NCI-H1417 treated with DMSO at 0.1 percent for 48 hours (cell line): ENCODE measurements at places on chromosomes 5 and 9.

DNA sequence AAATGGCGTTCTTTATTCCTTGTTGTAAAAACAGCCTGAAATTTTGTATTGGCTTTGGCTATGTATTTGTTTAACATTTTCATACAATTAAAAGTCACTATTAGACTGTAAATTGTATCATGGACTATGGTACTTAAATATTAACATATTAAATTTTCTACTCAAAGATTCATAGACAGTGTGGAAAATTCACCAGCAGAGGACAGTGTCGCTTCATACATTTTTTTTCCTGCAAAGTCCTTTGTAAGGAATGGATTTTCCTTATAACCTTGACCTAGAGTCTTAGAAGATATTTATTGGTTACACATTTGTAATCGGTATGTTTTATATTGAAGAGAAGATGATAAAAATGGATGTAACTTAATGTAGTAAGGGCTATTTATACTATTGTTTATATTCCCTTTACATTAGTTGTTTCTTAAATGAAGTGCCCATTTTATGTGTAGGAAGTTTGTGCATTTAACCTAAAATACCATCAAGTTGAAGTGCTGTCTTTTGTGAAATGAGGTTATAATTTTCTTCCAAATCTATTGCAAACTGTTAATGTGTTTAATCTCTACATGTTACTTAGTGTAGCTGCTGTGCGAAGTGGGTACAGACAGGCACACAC, 150.1 kb downstream of the KDM4C start:
- DNase-seq, result no peak

GRCh38 chr9:6904371-6904770, 146.6 kb downstream of the KDM4C start:
- no peak for DNase-seq

DNA sequence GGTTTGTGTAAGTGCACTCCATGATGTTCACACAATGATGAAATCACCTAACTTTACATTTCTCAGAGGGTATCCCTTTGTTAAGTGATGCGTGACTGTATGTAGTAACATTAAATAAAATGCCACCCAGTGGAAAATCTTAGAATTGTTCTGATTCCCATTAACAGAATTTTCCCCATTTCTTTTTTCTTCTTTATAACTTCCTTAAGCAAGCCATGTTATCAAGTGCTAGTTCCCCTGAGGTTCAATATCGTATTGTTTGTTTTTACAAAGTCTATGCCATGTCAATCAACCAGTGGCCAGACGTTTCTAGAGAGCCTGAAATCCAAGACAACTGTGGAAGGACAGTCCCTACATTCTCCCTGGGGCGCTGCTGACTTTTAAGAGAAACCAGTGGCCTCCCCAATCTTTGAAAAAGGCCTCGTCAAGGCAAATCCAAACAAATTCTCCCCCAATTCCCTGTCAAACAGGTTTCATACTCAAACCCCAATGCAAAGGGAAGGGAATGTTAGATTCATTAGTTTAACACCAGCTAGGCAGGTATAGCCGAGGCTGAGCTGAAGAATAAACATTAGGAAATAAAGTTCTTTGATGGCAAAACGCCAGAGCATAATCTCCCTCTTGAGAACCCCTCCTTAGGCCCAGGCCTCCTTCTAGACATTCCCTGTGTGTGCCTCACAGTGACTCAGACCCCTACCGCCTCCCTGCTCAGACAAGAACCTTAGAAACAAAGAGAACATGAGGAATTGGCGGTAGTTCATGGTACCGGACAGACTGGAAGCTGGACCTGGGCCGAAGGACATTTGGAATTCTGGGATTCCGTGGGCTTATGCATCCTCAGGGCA, 198.7 kb downstream of the GNA14 start:
- no peak for DNase-seq

GRCh38 chr5:41240985-41241384, 27.7 kb upstream of the C6 start:
- DNase-seq, result no peak

GRCh38 chr9:33388110-33388994, 14.0 kb downstream of the AQP7 start:
- DNase-seq, result no peak

GRCh38 chr5:11248966-11249365, 487.9 kb upstream of the DAP start:
- DNase-seq, result no peak

DNA sequence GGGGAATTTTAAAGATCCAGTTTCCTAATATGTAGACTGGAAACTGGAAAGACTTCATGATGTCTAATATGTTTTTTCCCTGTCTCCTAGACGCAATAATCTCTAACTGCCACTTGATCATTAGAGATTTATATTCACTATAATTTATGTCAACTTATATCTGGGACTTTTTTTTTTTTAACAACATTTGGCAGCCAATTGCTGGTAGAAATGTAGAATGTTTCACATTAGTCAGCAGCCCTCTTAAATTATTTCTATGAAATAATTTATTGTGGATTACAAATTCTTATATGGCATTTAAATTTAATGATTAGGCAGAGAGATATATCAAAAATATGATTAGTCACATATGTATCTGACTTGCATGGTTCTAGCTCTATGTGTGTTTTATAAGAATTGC, 48.2 kb downstream of the TMEM174 start:
- DNase-seq, result no peak

- DNase-seq, result no peak
Measured at GRCh38 chr5:65326922-65327321, 154.8 kb downstream of the ADAMTS6 start.

GRCh38 chr9:95626341-95626740, 109.6 kb upstream of the PTCH1 start:
- no peak for DNase-seq

GRCh38 chr5:112064271-112064701, 307.3 kb upstream of the NREP start:
- DNase-seq, result no peak

DNA sequence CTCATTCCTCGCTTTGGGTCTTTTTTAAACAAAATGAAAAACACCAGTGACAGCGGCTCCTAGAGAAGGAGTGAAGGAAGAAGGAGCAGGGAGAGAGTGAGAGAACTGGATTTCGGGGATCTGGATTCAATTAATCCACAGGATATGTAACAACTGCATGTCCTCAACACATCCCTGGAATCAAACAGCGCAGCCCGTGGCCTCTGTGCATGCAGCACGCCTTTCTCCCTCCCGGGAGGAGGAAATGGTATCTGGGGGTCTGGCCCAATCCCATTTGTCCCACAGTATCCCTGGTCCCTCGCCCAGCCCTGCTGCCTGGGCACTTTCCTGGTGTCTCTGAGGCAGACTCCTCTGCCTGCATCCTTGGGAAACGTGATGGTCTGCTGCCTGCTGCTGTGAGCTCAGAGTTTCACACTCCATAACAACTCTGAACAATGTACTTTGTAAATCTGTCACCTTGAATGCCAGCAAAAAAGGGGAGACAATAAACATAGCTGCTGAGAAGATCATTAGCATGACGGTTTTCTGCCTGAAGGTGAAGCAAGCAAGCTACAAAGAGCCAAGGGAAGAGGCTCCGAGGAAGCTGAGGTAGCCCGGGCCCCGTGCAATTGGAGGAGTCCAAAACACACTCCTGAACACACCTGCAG, 56.1 kb downstream of the PTCH1 start:
- no peak for DNase-seq

- DNase-seq, result no peak
Measured at GRCh38 chr9:35564658-35565061, 40.4 kb upstream of the TESK1 start.

- DNase-seq, result no peak
Measured at GRCh38 chr5:141793403-141793802, 84.8 kb downstream of the PCDH1 start.

DNA sequence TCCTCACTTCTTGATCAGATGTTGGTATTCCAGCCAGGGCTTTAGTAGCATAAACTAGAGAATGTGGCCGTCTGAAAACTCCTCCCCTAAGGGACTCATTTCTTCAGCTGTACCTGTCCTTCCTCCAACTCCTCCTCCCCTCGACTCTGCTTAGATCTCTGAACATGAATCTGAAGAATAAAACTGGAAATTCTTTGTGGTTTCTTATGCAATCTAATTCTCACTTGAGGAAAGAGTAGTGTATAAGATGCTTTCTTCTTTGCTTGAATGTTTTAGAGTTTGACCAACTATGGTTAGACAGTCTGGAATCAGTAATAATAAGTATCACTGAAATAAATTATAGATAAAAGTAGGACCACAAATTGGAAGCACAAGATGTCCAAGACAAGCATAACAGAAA, 128.5 kb downstream of the LRRC70 start:
- no peak for DNase-seq

GRCh38 chr5:112479418-112479817, 60.3 kb upstream of the EPB41L4A start:
- DNase-seq, result no peak

DNA sequence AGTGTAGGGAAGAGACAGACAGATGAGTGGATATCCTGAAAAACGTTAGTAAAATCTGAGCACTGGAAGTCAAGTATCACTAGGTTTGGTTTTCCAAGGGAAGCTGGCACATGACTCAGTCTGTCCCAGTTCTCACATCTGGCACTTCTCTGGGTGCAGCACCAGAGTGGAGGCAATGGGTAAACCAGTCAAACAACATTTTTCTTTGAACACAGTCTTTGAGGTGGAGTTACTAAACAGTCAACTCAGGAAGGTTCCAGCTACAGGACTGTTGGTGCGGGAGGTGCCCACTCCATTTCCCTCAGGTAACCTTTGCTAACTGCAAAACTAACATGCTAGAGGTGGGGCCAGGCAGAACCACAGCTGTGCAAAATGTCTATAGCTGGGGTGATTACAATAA, 301.4 kb upstream of the RFX3 start:
- no peak for DNase-seq

DNA sequence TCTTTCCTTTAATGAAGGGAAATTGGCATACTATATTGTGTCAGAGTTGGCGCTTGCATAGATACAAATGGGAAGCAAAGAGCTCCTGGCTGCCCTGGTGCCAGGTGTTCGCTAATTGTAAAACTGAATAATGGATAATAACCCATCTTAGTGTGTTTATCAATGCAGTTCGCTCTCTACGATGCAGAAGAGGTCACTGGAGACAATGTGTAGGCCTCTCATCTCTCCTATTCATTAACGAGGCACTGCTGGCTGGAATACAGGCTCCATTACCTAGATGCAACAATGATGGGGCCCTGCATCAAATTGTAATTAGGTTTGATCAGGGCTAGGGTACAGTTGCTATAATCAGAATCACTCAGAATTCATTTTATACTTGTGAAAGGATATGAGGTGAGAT, 171.0 kb downstream of the RMI1 start:
- DNase-seq, result peak; percentile 82

- no peak for DNase-seq
Measured at GRCh38 chr5:17314907-17315471, 97.6 kb downstream of the BASP1 start.

GRCh38 chr9:124322618-124323432, 65.1 kb downstream of the NEK6 start:
- no peak for DNase-seq

- no peak for DNase-seq
Measured at GRCh38 chr5:60230456-60230855, 336.9 kb upstream of the PDE4D start.

DNA sequence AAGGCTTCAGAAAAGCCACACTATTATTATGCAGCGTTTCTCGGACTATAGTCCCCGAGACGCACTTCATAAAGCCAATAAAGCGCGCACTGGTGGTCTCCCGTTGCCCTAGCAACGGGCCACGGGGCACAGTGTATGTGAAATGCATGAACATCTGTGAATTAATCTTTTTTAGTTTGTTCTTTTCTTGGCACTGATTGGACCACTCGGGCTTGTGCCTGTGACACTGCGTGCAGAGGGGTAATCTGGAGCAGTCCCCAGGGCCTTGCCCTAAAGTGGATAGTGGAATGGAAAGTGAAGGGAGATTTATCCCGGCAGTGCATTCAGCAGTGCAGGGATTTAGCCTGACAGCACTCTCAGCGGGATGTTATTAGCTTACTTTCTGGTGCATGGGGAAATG, 92.1 kb downstream of the TLE4 start:
- DNase-seq, result no peak

- DNase-seq, result peak; percentile 40
Measured at GRCh38 chr5:109721741-109722140, 32.0 kb downstream of the MAN2A1 start.

- no peak for DNase-seq
Measured at GRCh38 chr9:94140791-94141790, 56.8 kb downstream of the PTPDC1 start.

- DNase-seq, result no peak
Measured at GRCh38 chr5:125720348-125720685, 702.9 kb upstream of the GRAMD2B start.

- DNase-seq, result no peak
Measured at GRCh38 chr9:19470981-19471650, 62.3 kb downstream of the ACER2 start.

DNA sequence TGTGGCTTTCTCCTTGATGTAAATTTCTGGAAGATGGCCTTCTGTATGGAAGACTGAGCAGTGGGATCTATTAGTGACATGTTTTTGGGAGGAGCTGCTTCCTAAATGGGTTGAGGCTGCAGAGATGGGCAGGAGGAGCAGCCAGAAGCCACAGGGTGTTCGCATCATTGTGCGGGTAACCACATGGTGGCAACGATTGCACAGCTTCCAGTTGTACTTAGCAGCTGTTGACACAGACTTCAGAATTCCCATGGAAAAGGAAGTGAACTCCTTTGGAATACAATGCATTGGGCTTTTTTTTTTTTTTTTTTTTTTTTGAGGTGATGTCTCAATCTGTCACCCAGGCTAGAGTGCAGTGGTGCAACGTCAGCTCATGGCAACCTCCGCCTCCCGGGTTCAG, 297.3 kb downstream of the NR3C1 start:
- DNase-seq, result no peak

DNA sequence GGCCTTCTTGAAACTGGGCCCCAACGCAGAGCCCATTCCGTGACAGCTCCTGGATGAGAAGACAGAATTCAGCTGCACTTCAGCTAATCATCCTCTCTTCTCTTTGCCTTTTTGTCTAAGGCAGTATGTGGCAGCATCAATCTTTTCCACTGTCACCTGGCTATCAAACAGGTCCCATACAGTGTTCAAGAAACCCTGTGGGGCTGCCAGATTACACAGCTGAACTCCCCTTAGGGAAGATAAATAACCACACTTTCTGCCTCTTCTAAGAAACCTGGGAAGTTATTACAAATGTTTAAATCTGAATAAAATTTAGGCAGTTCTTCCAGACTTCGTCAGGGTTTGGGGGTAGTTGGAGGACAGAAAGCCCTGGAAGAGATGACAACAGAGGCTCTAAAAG, 61.0 kb downstream of the SPEF2 start:
- no peak for DNase-seq

DNA sequence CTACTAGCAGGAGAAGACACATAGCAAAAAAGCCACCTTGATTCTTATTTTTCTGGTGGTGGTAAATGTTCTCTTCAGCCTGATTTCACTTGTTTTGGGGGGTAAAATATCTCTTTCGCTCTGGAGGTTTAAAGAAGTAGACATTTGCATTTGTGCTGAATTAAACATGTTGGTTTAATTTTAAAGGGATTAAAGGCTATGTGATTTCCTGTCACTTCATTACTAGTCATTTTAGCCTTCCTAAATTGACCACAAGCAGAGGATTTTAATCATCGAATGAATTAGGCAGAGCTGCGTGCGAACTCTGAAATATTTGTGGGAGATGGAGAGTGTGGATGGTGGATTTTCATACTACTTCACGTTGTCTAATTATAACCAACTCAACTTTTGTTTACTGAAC, 4.8 kb downstream of the RASGRF2 start:
- no peak for DNase-seq

GRCh38 chr5:4832471-4832870, 307.7 kb upstream of the ADAMTS16 start:
- DNase-seq, result no peak

GRCh38 chr5:127320032-127320965, 29.7 kb downstream of the MEGF10 start:
- no peak for DNase-seq

- no peak for DNase-seq
Measured at GRCh38 chr5:52989781-52990527, 802 bp downstream of the ITGA2 start.
